Amniotic epithelial cell (primary cell): ENCODE measurements at places on chromosomes 11 and 22.

GRCh38 chr11:68962527-68963250 lies 18.1 kb downstream of the MRGPRD start:
- DNase-seq, result no peak

GRCh38 chr11:64409278-64409677 lies 50.3 kb downstream of the RPS6KA4 start:
- no peak for DNase-seq

- no peak for DNase-seq
Observed at GRCh38 chr11:130674686-130675308, 226.4 kb downstream of the ADAMTS15 start.

DNA sequence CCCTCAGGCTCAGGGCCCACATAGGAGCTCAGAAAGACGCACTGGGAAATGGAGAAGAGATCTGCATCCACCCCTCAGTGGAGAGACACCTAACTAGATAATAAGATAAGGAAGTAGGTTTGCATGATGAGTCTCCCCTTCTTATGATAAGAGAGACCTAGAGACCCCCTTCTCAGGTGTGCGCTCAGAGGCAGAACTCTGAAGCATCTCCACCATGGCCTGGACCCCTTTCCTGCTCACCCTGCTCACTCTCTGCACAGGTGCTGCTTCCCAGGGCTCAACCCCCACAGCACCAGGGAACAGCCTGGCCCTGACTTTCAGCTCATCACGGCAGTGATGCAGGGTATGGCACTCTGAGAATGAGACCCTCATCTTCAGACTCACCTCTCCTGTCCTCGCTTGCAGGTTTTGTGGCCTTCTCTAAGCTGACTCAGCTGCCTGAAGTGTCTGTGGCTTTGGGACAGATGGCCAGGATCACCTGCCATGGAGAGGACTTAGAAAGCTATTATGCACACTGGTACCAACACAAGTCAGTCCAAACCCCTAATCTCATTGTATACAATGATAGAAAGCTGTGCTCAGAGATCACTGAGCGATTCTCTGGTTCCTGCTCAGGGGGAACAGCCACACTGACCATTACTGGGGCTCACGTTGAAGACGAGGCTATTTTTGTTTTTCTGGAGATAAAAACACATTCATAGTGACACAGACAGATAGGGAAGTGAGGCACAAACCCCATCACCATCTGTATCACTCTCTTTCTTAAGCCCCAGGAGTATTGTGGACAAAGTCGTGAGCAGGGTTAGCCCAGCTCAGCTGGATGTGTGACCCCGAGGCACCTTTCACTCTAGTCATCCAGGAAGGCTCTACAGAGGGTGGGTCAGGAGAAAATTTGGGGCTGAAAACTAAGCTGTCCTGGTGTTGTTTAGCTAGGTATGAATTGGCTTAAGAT lies 29.7 kb upstream of the IGLL5 start:
- DNase-seq, result no peak

DNA sequence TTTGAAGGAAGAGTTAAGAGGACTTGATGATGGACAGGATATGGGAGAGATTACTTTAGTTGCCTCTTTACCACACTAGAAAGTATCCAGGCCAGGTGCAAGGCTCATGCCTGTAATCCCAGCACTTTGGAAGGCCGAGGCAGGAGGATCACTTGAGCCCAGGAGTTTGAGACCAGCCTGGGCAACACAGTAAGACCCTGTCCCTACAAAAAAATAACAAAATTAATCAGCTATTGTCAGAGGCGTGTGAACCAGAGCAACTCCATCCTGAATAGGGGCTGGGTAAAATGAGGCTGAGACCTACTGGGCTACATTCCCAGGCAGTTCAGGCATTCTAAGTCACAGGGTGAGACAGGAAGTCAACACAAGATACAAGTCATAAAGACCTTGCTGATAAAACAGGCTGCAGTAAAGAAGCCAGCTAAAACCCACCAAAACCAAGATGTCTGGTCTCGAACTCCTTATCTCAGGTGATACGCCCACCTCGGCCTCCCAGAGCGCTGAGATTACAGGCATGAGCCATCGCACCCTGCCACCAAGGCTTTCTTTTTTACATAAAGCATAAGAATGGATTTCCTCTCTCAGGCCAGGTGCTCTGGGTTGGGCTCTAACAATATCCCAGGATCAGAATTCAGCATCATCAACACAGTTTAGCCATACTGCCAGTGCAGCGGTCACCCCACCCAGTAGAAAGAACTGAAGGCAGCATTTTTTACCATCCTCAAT lies 17.8 kb downstream of the PI4KA start:
- no peak for DNase-seq
